ENCODE measurements at places on chromosomes 2 and 18.

- no peak for DNase-seq
These were observed 24.0 kb upstream of the ZNF516 start for GRCh38 chr18:76518860-76519538.

DNA sequence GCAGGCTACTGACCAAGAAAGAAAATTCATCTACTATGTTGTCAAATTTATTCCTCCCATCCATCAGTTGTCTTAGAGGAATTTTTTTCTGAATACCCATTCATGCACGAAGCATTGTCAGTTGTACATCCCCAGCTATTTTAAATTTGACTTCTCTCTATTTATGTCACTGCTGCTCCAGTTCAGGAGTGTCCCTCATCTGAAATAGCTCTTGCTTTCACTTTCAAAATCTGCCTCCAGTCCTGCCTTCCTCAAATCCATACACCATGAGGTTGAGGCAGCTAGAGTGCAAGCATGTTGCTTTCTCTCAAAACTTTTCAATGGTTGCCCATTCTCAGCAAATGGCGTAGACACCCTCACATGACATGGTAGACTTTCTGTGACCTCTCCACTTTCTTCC is 335.4 kb upstream of the CDH2 start:
- DNase-seq, result no peak

DNA sequence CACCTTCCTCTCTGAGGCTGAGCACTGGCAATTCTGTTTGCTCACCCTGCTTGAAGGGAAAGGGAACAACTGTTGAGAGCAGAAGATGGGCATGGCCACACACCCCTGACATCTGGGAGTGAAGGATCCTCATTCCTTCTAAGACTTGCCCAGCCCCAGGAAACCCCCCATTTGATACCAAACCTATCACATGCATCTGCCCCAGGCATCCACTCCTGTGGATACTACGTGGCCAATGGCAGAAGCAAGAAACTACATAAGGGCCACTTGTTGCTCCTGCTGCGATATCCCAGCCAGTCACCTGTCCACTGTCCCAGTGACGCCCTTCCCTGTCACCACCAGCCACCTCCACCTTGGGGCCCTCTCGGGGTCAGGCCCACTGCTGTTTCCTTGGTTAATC is 185.2 kb downstream of the SMAD2 start:
- DNase-seq, result no peak

DNA sequence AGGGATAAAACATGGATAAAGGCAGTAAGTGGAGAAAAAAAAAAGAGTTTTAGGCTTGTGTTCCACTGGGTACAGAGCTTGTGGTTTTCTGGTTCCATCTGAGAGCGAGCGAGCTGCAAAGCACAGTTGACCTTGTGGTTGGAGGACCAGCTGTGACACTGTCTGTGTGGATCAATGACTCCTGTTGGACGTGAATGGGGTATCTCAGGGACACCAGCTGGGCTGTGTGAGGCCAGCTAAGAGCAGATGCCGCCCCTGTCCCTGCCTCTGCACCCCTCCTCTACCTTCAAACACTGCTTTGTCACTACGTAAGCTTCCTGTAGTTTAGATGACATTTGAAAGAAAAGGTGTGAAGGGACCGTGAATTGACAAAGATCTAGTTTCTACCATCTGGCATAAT is 67.8 kb downstream of the QPCT start:
- no peak for DNase-seq

DNA sequence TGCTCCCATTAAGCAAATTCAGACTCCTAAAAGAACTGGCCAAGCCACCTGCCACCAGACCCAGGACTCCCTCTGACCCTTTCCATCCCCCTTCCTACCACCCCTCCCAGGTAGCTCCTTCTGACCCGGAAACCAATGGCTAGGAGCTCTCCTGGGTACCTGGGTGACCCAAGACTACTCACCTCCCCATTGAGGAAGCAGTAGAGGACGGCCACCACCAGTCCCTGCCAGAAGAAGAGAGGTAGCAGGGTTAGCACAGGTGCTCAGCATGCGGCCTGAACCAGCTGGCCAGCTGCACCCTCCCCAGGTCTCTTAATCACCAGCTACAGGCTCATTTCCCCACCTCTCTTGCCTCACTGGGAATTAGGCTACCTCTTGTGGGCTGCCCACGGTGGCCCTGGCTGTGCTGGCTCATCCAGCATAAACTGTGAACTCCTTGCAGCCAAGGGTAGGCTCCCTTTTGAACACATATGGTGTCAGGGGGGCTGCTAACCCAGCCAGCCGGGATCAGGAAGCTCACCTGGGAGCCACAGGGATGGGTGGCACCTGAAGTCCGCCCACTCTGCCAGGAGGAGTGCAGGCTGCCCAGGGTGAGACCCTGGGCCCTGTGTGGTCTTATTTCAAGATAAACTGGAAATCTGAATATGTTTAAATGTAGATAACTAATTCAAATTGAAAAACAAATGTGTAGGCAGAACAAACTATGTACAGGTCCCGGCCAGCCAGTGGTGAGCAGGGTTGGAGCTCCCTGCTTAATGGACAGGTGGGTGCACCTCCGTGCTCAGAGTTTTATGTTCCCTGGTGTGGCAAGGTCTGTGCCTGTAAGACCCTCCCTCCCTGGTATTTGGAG is 9.9 kb downstream of the TMEM37 start:
- no peak for DNase-seq

DNA sequence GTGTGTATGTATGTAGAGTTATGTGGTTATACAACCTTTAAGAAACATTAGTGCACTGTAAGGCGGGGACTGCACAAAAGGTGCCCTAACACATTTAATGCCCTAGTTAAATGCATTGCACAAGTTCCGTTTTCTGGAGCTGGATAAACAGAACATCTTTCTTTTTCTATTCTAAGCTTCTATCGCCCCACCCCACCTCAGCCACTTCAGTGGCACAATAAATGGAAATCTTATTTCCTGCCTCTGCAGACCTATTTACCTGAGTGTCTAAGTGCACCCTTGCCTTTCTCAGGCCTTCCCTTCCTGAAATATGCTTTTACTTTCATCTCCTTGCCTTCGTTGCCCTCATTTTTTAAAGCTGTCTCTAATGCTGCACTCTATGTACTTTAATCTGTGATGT is 123.5 kb downstream of the TANC1 start:
- no peak for DNase-seq

DNA sequence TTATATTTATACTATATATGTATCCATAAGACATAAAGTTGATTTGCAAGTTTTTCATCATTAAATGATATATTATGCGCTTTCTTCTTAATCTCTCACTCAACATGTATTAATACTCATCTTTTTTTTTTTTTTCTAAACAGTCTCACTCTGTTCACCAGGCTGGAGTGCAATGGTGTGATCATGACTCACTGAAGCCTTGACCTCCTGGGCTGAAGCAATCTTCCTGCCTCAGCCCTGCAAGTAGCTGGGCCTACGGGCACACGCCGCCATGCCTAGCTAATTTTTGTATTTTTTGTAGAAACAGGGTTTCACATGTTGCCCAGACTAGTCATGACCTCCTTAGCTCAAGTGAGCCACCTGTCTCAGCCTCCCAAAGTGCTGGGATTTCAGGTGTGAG is 51.4 kb upstream of the MAP4K3 start:
- DNase-seq, result no peak

DNA sequence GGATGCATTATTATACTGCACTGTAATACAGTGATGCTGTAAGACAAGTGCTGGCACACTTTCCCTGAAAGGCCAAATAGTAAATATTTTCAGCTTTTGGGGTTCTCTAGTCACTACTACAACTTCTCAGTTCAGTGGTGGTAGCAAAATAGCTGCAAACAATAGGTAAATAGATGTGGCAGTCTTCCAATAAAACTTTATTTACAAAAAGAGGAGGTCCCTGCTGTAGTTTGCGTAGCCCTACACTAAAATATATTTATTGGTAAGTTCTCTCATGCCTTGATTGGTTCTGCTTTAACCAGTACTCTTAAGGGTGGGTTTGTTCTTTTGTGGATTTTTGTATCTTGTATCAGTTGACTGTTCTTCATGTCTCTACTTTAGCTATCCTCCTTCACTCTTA is 7.8 kb downstream of the GLS start:
- no peak for DNase-seq

GRCh38 chr2:137181370-137181769 is 416.0 kb downstream of the THSD7B start:
- DNase-seq, result no peak

DNA sequence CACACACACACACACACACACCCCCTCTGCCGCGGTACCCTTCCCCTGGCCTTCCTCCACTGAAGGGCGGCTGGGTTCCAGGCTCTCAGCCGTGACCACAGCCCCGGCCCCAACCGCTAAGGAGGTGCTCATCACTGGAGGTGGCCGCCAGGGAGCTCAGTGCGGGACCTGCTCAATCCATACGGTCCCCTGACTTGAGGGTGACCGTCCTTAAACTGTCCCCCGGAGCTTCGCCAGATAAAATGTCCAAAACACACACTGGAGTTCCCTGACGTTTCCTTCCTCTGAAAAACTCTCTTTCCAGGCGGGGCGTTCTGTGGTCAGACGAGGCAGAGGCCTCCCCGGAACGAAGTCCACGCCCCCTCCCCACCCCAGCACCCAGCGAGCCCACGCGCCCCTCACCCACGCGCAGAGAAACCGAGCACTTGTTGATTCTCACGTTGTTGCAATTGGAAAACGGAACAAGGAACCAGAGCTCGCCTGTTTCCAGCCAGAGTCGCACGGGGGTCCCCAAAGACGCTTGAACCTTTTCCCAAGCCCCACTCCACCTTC is 1.4 kb downstream of the MBP start:
- peak; percentile 39 for DNase-seq

- DNase-seq, result no peak
These were observed 10.2 kb upstream of the IMP4 start for GRCh38 chr2:130332271-130333073.

- no peak for DNase-seq
These were observed 97.6 kb upstream of the MAP3K20 start for GRCh38 chr2:172978063-172978383.

DNA sequence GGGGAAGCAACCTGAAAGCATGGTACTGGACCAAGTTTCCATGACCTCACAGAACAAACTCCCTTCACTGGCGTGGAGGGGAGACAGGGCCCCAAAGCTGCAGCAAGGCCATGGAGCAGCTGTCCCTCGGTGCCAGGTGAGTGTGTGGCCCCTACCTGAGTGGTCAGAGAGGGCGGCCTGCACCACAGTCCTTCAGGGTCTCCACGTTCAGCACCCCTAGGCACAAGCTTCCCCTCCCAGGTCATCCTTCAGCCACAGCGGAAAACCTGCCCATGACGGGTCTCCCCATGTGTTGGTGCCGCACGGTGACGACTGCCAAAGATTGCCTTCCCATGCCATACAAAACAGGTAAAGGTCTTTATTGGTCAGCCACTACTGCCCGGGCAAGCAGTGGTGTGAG is 201.6 kb downstream of the MGAT5 start:
- DNase-seq, result no peak

- DNase-seq, result no peak
These were observed 173.8 kb downstream of the BCL11A start for GRCh38 chr2:60379684-60380083.

DNA sequence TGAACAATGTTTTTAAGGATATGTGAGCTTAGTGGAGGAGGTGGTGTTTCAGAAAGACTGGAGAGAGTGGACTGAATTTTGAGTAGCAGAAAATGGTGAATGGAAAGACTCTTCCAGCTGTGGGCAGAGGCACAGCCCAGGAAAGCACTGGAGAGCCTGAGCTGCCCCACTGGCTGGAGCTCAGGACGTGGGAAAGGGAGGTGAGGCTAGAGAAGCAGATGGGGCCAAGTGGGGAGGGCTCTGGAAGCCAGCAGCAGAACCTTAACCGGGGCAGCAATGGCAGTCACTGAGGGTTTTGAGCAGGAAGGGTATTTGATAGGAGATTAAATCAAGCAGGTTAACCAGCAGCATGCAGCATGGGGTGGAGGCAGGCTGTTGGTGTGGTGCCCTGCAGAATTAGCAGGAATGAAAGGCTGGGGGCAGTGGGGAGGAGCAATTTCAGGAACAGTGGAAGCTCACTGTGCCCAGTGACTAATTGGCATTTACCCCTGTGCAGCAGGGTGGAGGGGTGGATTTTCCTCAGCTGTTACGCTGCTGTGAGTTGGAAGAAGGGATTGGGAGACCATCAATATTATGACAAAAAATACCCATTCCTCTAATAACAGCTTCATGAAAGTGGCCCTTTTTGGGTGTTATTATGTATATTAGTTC is 136.2 kb downstream of the CERS6 start:
- no peak for DNase-seq

GRCh38 chr2:71216501-71216900 is 10.4 kb downstream of the PAIP2B start:
- no peak for DNase-seq

All from stimulated activated CD4-positive, alpha-beta T cell treated with anti-CD3 and anti-CD28 coated beads, Interleukin-12 subunit alpha, Interleukin-12 subunit beta, amount 100 ng/mL, for 24 hours (primary cell).